CD4-positive, alpha-beta memory T cell (primary cell): ENCODE measurements at places on chromosomes 4 and X. TPM values are rescaled to one million over a fixed set of nuclear protein-coding genes. Genes with fewer than 3 reads are reported as not detected.

Gene CD38
- 0.69 TPM for polyA plus RNA-seq

Gene PABPC1L2B
- polyA plus RNA-seq = not detected

Gene PPP2R2C
- polyA plus RNA-seq = not detected

Gene PNCK
- not detected for polyA plus RNA-seq

Gene AFAP1
- polyA plus RNA-seq = 6.3 TPM

DNA sequence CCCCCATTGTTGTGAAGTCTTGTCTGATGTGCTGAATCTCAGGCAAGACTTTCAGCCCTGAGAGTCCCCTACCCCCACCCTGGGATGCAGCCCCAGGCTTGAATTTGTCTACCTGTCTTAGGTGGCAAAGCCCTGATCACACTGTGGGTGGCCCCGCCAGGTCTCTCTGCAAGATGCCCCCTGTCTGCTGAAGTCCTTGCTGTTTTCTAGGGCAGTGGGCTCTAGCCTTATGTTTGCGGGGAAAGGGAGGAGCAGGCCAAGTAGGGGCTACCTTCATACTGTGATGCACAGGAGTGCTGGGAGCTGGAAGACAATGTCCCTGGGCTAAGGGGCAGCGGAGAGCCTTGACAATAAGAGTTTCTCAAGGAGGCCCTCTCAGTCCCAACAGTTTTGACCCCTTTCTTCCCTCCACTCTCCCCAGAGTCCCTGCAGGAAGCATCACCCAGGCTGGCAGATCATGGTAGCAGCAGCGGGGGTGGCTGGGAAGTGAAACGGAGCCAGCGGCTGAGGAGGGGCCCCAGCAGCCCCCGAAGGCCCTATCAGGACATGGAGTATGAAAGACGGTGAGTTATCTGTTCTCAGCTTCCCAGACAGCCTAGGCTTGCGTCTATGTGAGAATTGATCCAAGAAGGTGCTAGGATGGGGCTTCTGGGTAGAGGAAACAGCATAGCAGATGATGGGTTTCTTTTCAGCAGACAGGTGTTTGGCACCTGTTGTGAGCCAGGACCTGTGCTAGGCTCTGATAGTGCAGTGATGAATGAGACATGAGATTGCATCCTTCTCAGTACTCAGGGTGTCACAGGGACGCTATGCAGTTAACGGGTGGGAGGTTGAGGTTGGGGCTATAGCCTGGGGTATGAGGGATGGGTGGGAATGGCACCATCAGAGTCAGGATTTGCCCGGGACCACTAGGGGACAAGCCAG, 2.2 kb downstream of the RBM10 start:
- DNase-seq = no peak

DNA sequence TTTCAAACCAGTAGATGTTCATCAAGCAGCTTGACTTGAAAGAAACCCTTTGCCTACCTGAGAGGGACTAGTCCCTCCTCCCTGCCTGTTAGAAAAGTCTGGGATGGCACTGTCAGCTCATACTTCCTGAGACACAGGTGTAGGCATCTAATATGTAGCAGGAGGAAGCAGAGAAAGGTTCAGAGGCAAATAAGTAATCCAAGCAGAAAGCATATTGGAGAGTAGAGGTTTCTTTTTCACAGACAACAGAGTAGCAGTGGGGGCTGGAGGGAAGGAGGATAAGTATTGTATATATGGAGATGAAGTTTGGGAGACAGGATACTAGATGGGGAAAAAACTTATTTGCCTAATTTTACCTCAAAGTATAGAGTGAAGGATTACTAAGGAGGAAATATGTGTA, 81.5 kb downstream of the FNIP2 start:
- DNase-seq = no peak

DNA sequence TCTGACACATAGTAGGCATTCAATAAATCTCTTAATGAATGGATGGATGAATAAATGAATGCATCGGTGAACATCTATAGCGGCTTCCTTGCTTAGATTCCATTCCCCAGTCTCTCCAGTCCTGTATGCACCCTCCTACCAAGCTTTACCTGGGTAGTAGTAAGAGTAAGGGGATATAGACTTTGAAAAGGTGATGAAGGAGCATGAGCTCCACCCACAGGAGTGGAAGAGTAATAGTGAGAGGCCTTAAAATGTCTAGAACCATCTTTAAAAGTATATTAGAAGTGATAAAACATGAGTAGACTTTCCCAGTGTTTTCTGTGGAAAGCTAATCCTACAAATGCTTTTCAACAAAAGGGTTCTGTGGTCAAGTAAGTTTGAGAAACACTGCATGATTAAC, 35.5 kb upstream of the GPC3 start:
- DNase-seq = no peak

GRCh38 chr4:175238827-175239517, 320.8 kb downstream of the ADAM29 start:
- no peak for DNase-seq

- no peak for DNase-seq
These were observed 83.8 kb upstream of the LCORL start for GRCh38 chr4:18105030-18106011.

DNA sequence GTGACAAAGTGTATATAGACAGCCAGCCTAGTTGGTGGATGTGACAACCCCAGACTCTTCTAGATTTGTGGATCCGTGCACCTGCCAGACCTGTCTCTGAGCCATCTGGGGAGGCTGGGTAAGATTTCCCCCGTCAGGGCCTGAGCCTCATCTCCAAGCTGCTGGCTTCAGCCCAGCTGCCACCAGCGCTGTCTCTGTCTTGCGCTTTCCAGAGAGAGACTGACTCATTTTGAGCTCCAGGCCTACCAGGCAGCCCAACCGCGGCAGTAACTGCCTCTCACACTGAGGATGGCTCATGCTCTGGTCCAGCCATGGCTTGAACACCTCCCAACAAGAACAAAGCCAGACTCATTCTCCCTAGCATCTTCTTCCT, 26.4 kb downstream of the NOP14 start:
- no peak for DNase-seq

- DNase-seq = peak; percentile 55
These were observed 58.5 kb upstream of the PRDM8 start for GRCh38 chr4:80138551-80139538.
